Stimulated activated CD8-positive, alpha-beta memory T cell treated with anti-CD3 and anti-CD28 coated beads, Interleukin-4, amount 100 ng/mL, for 4 hours (primary cell): ENCODE measurements at places on chromosomes 3 and 15.
A peak's percentile ranks its signal among the peaks of the same experiment; 100 is the strongest.

GRCh38 chr15:78617516-78617915 lies 3.3 kb downstream of the CHRNA3 start:
- no peak for DNase-seq

DNA sequence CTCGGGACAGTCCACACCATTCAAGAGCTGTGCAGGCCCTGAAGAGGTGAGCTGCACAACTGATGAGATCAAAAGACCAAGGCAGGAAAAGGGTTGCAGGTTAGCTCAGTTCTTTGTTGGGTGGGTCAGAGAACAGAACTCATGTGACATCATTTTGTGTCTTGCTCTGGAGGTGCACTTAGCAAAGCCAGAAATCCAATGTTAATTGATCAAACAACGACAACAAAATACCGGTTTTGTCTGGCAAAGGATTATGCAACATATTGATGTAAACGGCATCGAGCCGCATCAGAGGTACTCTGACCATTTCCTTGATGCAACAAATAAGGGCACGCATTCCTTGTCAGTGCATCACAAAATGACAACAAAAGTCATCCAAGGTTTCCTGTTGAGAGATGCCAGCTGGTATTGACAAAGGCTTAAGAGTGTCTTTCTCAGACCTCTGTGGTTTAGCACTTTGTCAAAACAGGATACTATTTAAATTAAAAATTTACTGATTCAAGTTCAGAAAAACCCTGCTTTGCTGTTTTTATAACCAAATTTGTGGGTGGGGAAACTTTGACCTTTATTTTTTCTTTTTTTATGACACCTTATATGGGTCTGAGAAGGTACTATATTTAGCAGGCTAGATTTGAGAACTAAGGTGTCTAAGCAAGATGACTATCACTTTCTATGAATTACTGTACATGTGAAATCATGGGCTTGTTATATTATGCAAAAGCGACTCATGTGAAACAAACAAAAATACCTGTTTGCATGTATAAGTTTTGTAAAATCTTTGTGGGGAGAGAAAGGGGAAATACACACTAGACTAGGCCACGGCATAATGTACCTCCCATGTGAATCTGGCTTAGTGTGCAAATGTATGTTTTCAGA lies 496.1 kb downstream of the FOXP1 start:
- DNase-seq = no peak

- DNase-seq = peak; percentile 20
Measured at GRCh38 chr3:169149349-169149890, 514.1 kb downstream of the MECOM start.

- DNase-seq = no peak
Measured at GRCh38 chr3:141360888-141361598, 7.3 kb upstream of the ZBTB38 start.

DNA sequence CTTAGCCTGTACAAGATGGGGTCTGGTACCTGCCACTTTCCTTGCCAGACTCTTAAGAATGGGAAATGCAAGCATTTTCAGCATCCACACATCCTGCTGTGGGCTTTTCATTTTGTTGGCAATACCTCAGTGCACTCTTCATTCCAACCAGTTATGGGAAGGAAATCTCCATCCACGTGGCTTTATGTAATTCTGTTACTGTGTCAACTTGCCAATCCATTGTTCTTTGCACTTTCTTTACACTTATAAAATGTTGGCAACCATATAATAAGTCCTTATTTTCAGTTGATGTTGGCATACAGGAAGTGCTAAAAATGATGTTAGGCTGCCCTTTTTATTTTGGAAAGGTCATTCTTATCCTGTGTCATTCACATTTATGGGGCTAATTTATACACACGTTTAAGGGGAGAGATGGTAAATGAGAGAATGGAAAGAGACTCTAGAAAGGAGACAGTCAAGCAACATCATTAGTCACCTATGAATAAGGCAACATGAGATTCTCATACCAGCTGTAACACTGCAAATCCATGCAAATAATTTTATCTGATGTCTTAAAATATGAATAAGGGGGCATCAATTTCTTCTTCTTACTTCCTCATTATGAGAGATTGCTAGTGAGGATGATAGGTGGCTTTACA lies 238.7 kb downstream of the CHST2 start:
- no peak for DNase-seq

DNA sequence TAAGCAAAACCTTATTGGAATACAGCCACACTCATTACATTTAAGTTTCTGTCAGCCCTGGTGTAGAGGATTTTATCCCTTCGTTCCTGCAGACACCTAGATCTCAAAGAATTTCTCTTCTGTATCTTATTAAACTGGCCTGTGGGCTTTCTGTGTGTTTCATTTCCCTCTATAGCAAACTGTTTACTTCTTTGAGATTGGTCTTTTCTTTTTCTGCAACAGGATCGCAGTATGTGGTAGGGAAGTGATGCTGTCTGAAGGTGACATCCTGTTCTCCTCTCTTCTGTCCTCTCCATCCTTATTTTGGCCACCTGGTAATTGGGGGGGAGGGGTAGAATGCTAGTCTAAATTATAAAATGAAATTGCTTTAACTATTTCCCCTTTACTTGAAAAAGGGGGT lies 25.5 kb downstream of the ATP1B3 start:
- no peak for DNase-seq

GRCh38 chr15:74400313-74400860 lies 32.9 kb upstream of the CYP11A1 start:
- no peak for DNase-seq

GRCh38 chr3:168998792-168999191 lies 664.7 kb downstream of the MECOM start:
- no peak for DNase-seq

DNA sequence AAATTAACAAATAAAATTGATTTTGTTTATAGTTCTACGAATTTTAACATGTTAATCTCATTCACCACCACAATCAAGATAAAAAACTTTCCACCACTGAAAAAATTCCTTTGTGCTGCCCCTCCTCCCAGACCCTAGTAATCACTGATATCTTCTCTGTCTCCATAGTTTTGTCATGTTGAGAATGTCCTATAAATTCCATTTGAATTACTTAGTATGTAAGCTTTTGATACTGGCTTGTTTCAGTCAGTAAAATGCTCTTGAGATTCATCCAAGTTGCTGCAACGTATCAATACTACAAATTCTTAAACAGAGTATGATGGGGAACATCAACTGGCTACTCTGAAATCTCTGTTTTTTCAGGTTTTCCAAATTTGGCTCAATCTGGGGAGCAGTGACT lies 129.6 kb downstream of the CTNNB1 start:
- DNase-seq = no peak

- DNase-seq = no peak
Measured at GRCh38 chr15:31081588-31082250, 19.8 kb downstream of the TRPM1 start.

- no peak for DNase-seq
Measured at GRCh38 chr3:20307383-20307782, 121.4 kb upstream of the SGO1 start.

DNA sequence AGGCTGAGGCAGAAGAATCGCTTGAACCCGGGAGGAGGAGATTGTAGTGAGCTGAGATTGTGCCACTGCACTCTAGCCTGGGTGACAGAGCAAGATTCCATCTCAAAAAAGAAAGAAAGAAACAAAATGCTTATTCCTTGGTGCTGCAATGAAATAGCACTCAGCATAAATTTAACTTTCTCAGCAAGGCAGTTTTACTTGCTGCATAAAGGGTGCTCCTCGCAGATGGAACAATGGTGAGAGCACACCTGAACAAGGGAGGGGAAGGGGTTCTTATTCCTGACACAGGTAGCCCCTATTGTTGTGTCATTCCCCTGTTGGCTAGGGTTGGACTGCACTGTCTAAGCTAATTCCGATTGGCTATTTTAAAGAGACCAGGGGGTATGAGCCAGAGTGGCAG lies 17.1 kb downstream of the PAK2 start:
- DNase-seq = no peak

DNA sequence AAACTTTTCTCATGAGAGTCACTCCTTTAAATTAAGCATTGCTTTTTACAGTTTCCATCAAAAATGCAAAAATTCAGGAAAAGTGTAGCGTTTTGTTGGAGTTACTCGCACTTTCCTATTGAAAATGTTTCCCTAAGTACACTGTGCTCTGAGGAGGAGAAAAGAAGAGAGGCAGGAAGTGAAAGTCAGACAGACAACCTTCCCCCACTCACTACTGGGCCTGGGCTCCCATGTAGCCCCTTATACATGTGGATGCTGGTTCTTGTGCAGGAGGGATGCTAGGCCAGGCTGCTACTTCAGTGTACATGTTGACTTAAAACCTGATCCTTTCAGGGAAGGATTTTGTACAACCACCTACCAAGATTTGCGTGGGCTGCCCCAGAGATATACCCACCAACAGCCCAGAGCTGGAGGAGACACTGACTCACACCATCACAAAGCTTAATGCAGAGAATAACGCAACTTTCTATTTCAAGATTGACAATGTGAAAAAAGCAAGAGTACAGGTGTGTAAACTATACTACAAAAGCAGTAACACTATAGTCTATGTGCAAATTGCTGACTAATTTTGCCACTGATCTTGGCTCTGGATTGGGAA lies 15.1 kb downstream of the KNG1 start:
- DNase-seq = no peak

GRCh38 chr3:38008971-38009580 lies 18.5 kb downstream of the VILL start:
- no peak for DNase-seq
